ENCODE measurements at places on chromosomes 6 and 20.

- DNase-seq = no peak
Observed at GRCh38 chr20:62560162-62560561, 82.1 kb upstream of the SLCO4A1 start.

DNA sequence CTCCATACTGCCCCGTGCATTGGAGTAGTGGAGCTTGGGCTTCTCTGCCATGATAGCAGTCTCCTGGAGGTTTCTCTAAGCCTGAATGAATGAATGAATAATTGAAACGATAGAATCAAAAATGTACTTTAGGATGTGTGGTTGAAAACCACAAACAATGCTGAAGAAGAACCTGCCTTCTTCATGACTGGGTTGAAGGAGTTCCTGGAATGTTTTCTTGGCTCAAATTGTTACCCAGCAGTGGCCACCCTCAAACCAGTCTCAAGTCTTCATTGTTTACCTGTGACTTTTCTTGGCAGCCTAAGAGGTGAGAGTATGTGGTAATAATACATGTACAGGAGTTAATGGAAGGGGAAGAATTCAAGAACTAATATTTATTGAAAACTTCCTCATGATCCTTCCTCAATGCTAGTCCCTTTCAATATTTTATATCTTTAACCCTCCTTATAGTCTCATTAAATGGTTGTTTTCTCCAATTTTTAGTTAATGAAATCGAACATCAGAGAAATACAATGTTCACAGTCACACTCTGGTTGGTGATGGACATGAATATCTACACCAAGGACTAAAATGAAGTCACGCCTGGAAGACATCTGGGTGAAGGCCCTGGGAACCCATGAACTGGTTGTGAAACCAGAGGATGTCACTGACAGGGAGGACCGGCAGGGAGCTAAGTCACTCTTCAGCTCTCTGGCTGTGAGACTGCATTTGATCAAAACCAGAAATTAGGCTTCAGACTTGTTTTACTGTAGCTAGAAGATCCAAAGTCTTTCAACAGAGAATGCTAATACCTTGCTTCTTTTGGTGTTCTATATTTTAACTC, at the start of gene GSTA5:
TSS of gene GSTA5 (minus strand) at position 51 of the 823 bp plus-strand sequence.
- no peak for DNase-seq

DNA sequence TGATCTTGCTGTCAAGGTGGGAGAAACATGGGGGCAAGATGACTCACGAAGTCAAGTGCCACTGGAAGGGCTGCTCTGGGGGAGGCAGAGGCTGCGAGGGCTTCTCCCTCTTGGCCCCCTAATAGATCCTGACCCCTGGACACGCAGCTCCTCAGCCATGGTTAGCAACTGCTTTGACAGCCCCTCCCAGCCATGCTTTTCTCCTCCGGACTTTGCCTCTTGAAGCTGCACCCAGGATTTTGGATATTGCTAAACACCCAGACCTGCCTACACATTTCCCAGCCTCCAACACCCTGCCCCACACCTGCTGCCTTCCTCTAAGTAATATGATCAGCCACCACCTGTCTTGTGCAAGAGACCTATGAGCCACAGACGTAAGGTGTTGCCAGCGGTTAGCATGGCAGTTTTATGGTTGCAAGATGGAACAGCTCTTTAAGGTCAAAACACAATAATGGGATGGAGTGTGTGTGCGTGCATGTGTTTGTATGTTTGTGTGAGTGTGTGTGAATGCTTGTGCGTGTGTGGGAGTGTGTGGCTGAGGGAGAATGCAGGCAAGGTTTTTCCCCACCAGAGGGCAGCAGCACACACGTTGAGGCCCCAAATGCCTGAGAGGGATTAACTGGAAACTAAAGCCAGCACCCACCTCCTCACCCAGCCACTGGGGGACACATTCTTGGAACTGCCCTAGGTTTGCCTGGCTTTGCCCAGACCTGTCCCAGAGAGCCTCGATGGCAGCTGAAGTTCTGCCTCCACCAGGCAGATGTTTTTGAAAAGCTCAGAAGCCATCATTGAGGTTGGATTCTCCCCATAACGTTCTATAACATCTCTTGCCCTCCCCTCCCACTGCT, 2.5 kb downstream of the IP6K3 start:
- peak; percentile 73 for DNase-seq

DNA sequence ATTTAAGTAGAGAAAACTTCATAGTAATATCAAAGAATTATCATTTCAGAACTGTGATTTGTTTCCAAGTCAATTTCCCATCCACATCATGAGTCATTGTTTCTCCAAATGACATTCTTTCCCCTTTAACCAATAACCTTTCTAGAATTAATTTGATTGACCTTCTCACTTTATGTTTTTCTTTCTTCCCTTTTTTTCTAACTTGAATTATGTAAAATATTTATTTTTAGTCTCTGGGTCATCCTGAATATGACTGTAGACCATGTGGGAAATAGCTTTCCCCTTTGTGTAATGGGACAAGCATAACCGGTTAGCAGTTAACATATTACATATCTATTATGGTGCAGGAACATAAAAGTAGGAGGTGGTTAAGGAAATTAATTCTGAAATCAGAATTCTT, 291.1 kb downstream of the GJA1 start:
- no peak for DNase-seq

DNA sequence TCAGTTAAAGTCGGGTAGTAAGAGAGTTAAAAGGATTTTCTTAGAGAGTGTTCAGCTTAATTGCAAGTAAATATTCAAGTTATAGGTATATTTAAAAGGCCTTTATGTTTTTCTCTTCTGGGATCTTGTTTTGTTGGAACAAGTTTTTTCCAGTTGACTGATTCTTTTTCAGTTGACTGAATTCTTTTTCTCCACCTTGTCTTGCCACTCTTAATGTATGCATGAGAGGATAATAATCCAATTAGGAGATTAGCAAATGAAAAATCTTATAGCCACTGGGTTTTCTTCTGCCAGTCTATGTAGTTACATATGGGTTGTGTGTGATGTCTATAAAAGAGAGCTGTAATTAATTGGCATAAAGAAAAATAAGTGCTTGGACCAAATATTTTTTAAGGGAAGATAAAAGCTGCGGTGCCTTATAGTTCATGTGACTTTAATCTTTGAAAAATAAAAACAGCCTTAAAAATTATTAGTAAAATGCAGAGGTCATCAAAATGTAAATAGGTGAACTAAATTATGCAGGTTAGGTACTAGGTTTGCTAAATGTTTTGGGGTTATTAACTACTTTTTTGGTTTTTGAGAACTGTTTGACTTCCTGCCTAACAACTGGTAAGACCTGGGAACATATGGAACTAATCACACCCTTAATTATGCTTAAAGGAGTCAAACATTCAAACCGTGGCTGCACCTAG, 367.2 kb downstream of the HTR1B start:
- peak; percentile 54 for DNase-seq

GRCh38 chr6:61538801-61539200, 747.2 kb downstream of the KHDRBS2 start:
- no peak for DNase-seq

DNA sequence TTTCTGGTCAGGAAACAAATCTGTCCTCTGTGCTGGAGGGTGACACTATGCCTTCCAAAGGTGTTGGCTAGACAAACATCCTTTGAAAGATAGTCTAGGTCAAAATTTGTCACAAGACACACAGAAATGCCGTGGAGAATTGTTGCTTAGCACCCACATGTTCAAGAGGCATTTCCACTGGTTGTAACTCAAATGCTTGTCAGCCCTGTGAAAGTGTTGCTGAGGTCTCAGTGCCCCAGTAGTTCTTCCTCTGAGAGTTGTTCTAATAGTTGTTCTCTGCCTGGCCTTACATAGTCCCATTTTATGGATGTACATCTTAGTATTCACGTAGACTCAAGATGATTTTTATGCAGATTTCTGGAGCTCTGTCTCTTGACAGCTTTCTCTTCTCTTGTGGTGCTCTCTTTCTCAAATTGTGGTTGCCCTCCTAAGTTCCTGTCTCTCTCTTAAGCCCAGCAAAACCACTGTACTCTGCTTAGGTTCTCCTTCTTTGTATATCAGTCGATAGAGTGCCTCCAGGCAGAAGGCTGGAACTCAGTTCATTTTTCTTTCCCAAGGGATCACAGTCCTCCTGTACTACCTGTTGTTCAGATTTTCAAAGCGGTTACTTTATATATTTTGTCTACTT, 39.5 kb upstream of the REV3L start:
- DNase-seq = no peak

Data from neuronal stem cell (in vitro differentiated cells).